ENCODE measurements at places on chromosomes 7 and 10.

DNA sequence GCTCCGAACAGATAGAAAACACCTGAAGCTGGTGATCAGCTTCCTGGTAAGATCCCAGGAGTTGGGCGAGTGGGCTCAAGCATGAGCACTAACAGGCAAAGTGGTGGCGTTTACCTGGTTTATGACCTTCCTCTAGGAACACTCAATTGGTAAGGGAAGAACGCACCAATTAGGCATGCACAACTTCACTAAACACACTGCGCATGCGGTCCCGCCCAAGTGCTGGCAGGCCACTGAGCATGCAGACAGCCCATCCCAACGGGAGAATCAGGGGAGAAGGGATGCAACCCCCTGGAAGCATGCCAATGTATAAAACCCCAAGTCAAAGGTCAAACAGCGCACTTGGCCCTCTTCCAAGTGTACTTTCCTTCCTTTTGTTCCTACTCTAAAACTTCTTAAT lies 70.4 kb downstream of the LYZL2 start:
- no peak for DNase-seq

- DNase-seq: no peak
These were observed 643.1 kb downstream of the PARD3 start for GRCh38 chr10:34171957-34172527.

DNA sequence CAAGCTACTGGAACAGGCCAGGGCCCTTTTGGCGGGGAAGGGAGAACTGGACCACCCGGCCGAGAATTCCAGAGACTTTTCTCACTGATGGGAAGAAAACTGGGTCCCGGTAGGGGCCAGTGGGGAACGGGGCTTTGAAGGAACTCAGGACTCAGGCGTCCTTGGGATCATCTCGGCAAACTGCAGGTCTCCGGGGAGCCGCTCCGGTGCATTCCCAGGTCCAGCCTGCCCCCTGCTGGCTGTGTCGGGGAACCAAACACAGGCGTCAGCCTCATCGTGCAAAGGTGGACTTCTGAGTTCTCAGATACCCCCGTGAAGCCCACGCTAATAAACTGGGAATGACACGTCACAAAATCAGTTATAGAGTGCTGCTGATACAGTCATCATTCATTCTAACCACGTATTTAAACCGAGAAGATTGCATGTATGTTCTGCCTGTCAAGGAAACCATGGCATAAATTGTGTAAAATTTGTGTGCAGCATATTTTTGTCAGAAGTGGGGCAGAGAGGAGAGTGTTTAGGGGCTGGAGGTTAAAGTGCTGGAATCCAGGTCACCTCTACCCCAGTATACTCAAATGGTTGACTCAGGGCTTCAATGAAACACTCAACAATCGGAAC lies 76.1 kb upstream of the CPXM2 start:
- peak; percentile 8 for DNase-seq

- DNase-seq: no peak
These were observed 231.6 kb upstream of the FOXK1 start for GRCh38 chr7:4450483-4450882.

DNA sequence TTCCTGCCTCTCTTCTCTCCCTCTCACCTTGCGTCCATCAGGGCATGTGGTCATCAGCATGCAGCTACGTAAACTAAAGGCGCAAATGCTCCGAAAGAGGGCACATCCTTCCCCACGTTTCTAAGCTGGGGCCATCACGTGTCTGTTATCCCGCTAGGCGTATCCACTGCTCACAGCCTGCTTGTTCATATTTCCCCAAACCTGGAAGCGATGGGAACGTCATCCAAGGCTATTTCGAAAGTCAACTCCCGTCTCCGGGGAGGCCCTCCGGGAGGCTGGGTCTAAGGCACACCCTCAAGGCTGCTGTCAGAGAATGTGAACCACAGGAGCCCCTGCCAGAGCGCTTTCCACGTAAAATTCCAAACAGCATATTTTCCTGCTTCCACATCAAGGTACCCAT lies 199.2 kb downstream of the DIP2C start:
- no peak for DNase-seq

All from CD4-positive, alpha-beta T cell treated with Interleukin-4 for 4 hours (primary cell).